Spinal cord (tissue), 10 donors: ENCODE measurements at places on chromosomes 2 and 18. TPM values are rescaled to one million over a fixed set of nuclear protein-coding genes. Genes with fewer than 3 reads are reported as not detected.

GRCh38 chr2:42928161-42928691 lies 135.8 kb upstream of the HAAO start:
- H3K27ac ChIP-seq: peak overlapping the region; percentile 97
- H3K36me3 ChIP-seq: no peaks in the 10 kb centered on the region
- peaks cover 92% of the 10 kb centered on the region for H3K4me1 ChIP-seq

- H3K36me3 ChIP-seq: no peaks in the 10 kb centered on the region
- H3K4me3 ChIP-seq: no peak overlapping the region
- no peak overlapping the region for H3K27ac ChIP-seq
- no peaks in the 10 kb centered on the region for H3K27me3 ChIP-seq
These were observed 72.9 kb downstream of the TSN start for GRCh38 chr2:121828281-121828731.

- no peaks in the 10 kb centered on the region for H3K36me3 ChIP-seq
- no peak overlapping the region for H3K4me3 ChIP-seq
- no peaks in the 10 kb centered on the region for H3K27me3 ChIP-seq
- no peaks in the 10 kb centered on the region for H3K4me1 ChIP-seq
- no peak overlapping the region for H3K27ac ChIP-seq
- no peak for DNase-seq
These were observed 921 bp upstream of the FABP1 start for GRCh38 chr2:88128654-88129312.

GRCh38 chr18:59458575-59458974 lies 99.5 kb upstream of the LMAN1 start:
- no peaks in the 10 kb centered on the region for H3K36me3 ChIP-seq
- no peak overlapping the region for H3K27ac ChIP-seq
- no peak for DNase-seq
- peaks cover 12% of the 10 kb centered on the region for H3K4me1 ChIP-seq

- no peak overlapping the region for H3K27ac ChIP-seq
- no peaks in the 10 kb centered on the region for H3K27me3 ChIP-seq
- DNase-seq: no peak
- no peak overlapping the region for H3K4me3 ChIP-seq
- H3K4me1 ChIP-seq: peaks cover 9% of the 10 kb centered on the region
- no peaks in the 10 kb centered on the region for H3K36me3 ChIP-seq
These were observed 145.7 kb upstream of the KLF7 start for GRCh38 chr2:207311316-207312005.

Gene DPP10
- 30.6 TPM for total RNA-seq

Gene R3HDM1
- total RNA-seq: 23.0 TPM

DNA sequence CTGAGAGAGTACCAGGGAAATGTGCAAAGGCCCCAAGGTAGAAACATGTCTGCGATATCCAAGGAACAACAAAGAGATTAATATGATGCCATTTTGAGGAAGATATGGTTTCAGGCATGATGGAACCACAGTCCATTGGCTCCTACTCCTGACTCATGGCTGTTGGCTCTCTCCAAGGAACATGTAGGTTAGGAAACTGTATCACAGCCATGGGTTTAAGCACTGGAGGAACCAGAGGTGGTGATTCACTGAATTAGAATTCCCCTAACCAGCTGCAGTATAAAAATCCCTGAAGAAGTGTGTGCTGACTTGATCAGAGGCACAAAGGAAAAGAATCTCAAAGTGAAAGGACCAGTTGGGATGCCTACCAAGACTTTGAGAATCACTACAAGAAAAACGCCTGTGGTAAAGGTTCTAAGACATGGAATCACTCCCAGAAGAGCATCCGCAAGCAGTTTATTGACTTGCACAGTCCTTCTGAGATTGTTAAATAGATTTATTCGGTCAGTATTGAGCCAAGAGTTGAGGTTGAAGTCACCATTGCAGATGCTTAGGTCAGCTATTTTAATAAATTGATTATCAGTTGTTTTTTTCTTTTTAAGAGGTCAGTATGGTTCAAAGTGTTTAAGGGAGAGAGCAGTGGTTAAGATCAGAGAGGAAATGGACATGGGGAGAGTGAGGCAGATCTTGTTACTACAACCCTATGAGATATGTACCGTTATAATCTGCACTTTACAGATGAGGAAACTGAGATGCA lies 110.7 kb upstream of the OTX1 start:
- H3K4me1 ChIP-seq: no peaks in the 10 kb centered on the region
- no peak overlapping the region for H3K27ac ChIP-seq
- no peak overlapping the region for H3K4me3 ChIP-seq
- H3K36me3 ChIP-seq: no peaks in the 10 kb centered on the region

DNA sequence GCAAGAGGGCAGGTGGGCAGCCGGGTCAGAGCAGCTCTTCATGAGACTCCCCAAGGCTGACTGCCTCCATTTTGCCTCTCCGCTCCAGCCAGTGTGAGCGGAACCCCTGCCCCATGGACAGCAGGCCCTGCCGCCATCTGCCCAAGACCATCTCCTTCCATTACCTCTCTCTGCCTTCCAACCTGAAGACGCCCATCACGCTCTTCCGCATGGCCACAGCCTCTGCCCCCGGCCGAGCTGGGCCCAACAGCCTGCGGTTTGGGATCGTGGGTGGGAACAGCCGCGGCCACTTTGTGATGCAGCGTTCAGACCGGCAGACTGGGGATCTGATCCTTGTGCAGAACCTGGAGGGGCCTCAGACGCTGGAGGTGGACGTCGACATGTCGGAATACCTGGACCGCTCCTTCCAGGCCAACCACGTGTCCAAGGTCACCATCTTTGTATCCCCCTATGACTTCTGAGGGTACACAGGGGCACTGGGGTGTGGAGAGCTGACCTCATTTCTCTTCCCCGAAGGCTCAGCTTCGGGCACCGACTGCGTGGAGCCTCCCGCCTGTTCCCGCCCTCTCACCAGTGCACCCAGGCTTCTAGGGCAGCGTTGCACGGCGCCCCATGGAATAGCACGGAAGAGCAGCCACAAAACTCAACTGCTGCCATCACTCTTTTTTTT lies 49.0 kb downstream of the FBLN7 start:
- H3K36me3 ChIP-seq: peaks cover 9% of the 10 kb centered on the region
- H3K27me3 ChIP-seq: no peaks in the 10 kb centered on the region
- peaks cover 7% of the 10 kb centered on the region for H3K4me1 ChIP-seq
- DNase-seq: no peak
- H3K27ac ChIP-seq: no peak overlapping the region

Gene TMEM163
- 13.7 TPM for total RNA-seq

DNA sequence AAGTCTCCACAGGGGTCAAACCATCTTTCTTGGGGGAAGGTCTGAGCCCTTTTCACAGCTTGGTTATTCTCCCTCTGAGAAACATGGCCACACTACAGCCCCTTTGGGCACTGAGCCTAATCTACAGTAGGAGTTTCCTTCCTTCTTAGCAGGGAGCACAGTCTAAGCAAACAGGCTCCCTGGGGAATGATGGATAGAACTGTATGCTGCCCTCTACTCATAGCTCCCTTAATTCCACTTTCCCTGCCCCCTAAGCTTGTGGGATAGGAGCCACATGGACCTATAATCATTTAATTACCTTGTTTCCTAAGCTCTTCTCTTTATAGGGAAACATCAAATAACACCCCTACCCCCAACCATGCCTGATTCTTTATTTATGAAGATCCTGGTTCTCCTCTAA lies 442.1 kb upstream of the MEX3C start:
- H3K36me3 ChIP-seq: no peaks in the 10 kb centered on the region
- no peak overlapping the region for H3K27ac ChIP-seq
- no peaks in the 10 kb centered on the region for H3K27me3 ChIP-seq
- DNase-seq: no peak

Gene CD226
- total RNA-seq: 2.2 TPM

Gene PLCD4
- 8.3 TPM for total RNA-seq

DNA sequence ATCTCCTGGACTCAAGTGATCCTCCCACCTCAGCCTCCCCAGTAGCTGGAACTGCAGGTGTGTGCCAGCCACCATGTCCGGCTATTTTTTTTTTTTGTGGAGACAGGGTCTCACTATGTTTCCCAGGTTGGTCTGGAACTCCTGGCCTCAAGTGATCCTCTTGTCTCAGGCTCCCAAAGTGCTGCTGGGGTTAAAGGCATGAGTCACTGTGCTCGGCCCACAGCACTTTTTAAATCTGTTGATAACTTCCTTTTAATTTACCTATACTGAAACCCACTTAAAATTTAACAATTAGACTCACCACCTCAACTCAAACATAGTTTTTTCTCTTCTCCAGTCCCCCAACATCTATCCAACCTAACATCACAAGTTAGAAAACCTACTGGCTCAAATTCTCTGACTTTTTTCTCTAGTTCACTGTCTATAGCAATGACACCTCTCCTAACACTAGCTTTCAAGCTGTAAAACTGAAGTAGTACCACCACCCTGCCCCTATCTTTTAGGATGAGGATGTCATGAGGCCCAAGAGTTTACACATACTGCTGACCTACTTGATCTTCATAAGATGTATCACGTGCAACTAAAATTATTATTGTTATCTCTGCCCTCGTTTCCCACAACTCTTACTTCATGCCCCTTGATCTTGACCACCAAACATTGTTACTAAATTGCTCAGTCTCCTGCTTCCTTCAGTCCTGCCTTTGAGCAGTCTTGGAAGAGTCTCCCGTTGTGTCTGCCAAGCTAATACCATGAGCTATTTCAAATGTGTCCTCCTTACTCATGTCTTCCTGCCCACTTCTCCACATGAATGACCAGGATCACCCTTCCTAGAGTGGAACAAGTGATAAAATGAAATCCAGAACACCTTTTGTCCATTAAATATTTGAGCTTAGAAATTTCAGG lies 142.3 kb upstream of the ZFP36L2 start:
- no peaks in the 10 kb centered on the region for H3K36me3 ChIP-seq
- no peaks in the 10 kb centered on the region for H3K27me3 ChIP-seq
- H3K4me3 ChIP-seq: no peak overlapping the region
- no peaks in the 10 kb centered on the region for H3K4me1 ChIP-seq
- DNase-seq: no peak

- no peak overlapping the region for H3K4me3 ChIP-seq
- H3K36me3 ChIP-seq: no peaks in the 10 kb centered on the region
- no peaks in the 10 kb centered on the region for H3K27me3 ChIP-seq
These were observed 240.4 kb downstream of the PLCL1 start for GRCh38 chr2:198044777-198045176.

- H3K4me3 ChIP-seq: no peak overlapping the region
- H3K27me3 ChIP-seq: no peaks in the 10 kb centered on the region
- no peaks in the 10 kb centered on the region for H3K36me3 ChIP-seq
These were observed 199.7 kb downstream of the PID1 start for GRCh38 chr2:229071292-229071976.

DNA sequence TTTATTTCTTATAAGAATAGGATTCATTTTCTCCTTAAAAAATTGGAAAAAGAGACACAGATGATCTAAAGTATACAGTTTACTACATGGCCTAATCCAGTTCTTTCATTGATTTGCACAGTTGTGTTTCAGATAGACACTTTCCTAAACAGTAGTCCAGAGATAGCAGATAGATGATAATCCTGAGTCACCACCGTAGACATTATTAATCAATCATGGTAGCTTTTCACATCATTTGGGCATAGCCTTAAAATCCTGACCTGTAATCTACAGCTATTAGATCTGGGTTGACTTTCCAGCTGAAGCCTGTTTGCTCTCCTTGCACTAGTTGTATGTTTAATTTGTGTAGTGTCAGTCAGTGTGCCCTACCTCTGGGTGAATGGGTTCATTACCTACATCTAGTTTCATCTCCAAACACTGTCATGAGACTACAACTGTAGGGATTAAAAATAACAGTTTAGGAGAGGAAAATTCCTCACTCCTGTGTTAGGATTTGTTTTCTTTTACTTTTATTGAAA lies 14.1 kb downstream of the C18orf63 start:
- no peak overlapping the region for H3K27ac ChIP-seq
- DNase-seq: no peak
- no peaks in the 10 kb centered on the region for H3K27me3 ChIP-seq
- H3K4me1 ChIP-seq: no peaks in the 10 kb centered on the region

Gene MYCN
- total RNA-seq: 8.7 TPM

Gene CCNT2
- 76.0 TPM for total RNA-seq

Gene PLGLB1
- 10.0 TPM for total RNA-seq

- H3K4me1 ChIP-seq: peaks cover 14% of the 10 kb centered on the region
- no peak overlapping the region for H3K4me3 ChIP-seq
- DNase-seq: no peak
- no peak overlapping the region for H3K27ac ChIP-seq
- H3K36me3 ChIP-seq: no peaks in the 10 kb centered on the region
These were observed 1.6 kb upstream of the STK17B start for GRCh38 chr2:196172951-196173350.

DNA sequence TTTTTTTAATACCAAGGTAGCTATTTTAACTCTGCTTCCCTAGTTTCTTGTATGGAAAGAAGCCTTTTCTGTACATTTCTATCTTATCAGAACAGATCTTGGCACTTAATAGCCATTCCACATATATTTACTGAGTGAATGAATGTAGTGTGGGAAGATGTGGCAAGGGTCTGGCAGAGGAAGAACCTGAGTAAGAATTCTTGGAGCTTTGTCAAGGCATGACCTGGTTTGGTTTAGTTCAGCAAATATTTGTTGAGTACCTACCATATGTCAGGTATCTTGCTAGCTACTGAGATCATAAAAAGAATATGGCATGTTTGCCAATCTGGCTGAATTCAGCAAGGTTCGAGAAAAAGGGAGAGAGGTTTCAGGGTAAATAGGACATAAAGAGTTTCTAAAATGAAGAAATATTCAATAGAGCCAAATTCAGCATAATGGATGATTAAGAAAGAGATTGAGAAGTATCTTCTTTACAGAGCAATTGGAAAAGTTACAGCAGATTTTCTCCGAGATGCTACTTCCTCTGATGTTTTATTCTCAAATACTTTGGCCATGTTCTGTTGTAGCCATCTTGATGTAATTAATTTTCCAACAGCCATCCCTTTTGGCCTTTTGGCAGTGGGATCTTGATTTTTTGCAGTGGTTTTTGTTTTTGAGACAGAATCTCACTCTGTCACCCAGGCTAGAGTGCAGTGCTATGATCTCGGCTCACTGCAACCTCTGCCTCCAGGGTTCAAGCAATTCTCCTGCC lies 21.7 kb upstream of the MEP1B start:
- no peak overlapping the region for H3K4me3 ChIP-seq
- DNase-seq: no peak
- H3K4me1 ChIP-seq: no peaks in the 10 kb centered on the region
- H3K36me3 ChIP-seq: no peaks in the 10 kb centered on the region
- no peak overlapping the region for H3K27ac ChIP-seq
- no peaks in the 10 kb centered on the region for H3K27me3 ChIP-seq

Gene GCA
- 24.4 TPM for total RNA-seq

DNA sequence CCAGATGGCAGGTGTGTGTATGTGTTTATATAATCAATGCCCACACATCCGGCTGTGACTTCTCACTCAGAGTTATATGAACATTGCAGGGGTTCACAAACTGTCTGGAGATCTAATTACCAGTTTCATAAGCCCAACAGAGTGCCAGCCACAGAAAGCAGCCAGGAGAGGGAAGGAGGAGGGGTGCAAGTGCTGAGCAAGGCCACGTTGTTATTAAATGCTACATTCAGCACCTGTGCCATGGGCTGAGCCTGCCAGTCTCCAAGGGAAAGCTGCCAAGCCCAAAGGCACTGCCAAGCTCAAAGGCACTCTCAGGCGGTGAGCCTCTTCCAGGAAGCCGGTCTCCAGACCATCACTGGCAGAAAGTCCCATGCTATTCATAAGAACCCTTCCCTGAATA lies 17.4 kb downstream of the XDH start:
- no peak for DNase-seq
- H3K4me3 ChIP-seq: no peak overlapping the region
- H3K36me3 ChIP-seq: no peaks in the 10 kb centered on the region
- H3K27ac ChIP-seq: no peak overlapping the region
- no peaks in the 10 kb centered on the region for H3K27me3 ChIP-seq
- no peaks in the 10 kb centered on the region for H3K4me1 ChIP-seq

GRCh38 chr2:240269886-240270285 lies 129.4 kb upstream of the OTOS start:
- no peaks in the 10 kb centered on the region for H3K36me3 ChIP-seq
- H3K4me3 ChIP-seq: no peak overlapping the region
- no peaks in the 10 kb centered on the region for H3K4me1 ChIP-seq
- DNase-seq: no peak

Gene UGT1A10
- not detected for total RNA-seq
